Stimulated activated naive CD8-positive, alpha-beta T cell treated with anti-CD3 and anti-CD28 coated beads, Interleukin-15, Interleukin-2, amounts not matched to agents 100 U/mL and 50 U/mL, for 24 hours (primary cell): ENCODE measurements at places on chromosomes 13 and 19.

- DNase-seq: no peak
These were observed 10.0 kb downstream of the KLC3 start for GRCh38 chr19:45350477-45351058.

DNA sequence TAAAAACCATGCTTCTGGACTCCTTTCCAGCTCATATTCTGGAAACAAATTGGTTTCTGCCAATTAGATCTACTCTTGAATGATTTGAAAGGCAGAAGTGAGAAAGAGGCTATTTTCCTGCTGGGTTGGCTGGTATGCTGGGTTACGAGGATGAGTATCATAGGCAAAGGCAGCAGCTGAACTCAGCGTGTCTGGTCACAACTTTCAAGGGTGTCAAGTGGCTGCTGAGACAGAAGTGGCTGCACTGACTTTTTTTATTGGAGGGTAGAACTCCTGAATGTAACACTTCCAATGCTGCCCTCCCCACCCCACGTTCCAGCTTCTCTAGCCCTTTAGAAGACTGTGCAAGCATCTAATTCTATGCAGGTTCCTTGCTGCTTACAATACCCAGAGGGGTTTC lies 8.3 kb upstream of the DZIP1 start:
- no peak for DNase-seq

DNA sequence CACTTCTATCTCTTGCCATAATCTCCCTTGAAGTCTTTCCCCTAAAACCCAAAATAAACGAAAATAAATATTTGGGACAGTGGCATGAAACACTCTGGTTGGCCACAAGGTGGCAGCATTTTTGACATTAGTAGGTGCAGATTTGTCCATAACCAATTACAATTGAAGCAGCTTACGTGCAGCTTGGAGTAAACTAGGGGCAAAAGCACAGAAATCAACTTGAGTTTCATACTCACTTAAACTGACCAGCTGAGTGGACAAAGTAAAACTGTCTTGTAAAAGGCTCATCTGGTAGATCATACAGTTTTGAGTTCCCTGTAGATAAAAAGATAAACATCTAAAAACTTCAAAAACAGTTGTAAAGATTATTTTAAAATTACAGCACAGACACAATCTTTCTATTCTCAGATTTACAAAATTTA lies 18.8 kb downstream of the PDCD5 start:
- DNase-seq: peak; percentile 45

- DNase-seq: no peak
These were observed 1.4 kb downstream of the DYRK1B start for GRCh38 chr19:39832341-39833083.

- no peak for DNase-seq
These were observed 27.2 kb upstream of the CALM3 start for GRCh38 chr19:46573679-46574498.

GRCh38 chr19:50722201-50723013 lies 757 bp upstream of the CLEC11A start:
- DNase-seq: no peak

- DNase-seq: peak; percentile 19
These were observed 70.7 kb downstream of the EPS15L1 start for GRCh38 chr19:16400911-16401591.

DNA sequence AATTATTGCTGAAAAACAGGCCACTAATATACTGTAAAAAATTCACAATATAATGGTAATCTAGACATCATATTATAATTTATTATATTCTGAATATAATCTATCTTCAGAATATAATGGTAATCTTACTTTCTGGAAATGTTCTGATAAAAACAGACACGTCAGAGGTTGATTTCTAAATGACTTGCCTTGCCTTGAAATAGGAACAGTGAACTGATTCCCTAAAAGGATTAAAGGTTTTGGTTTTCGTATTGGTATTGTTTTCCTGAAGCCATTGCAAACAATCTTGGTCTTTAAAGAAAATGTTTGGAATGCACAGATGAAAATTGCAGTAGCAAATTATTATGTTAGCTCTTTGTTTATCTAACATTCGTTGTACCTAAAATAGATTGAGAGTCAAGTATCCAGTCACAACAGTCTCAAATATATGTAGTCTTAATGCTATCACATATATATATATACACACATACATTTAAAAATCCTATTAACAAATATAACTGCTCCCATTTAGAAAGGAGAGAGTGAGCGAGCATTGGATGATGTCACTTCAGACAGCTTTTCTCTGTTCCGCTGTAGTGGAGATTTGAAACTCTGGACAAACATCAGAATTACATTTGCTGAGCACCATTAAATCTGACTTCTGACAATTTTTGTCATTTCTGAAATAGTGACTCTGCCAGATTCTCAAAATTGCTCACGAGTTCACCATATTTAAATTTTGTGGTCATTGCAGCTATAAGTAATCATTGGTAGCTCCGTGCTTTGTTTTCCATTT lies 1.7 kb downstream of the ITM2B start:
- DNase-seq: no peak

GRCh38 chr13:37460166-37460565 lies 138.4 kb downstream of the POSTN start:
- no peak for DNase-seq
